Kidney capillary endothelial cell (primary cell): ENCODE measurements at places on chromosomes 4 and X.

DNA sequence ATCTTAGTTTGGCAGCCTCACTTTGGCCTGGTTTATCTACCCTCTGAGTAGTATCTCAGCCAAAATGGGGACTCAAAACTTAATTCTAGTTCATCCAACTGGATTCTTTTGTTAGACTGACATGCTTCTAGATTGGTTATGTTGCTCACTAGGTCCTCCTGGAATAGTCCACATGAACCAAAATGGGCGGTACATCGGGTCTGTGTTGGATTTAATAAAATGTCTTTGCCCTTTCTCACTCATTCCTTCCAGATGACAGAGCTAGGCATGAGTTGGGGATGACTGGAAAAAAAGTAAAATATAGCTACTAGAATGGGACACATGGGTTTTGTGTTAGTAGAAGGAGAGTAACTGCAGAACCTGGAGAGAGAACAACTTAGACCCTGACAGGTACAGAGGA is 247.9 kb downstream of the CCSER1 start:
- no peak for DNase-seq

DNA sequence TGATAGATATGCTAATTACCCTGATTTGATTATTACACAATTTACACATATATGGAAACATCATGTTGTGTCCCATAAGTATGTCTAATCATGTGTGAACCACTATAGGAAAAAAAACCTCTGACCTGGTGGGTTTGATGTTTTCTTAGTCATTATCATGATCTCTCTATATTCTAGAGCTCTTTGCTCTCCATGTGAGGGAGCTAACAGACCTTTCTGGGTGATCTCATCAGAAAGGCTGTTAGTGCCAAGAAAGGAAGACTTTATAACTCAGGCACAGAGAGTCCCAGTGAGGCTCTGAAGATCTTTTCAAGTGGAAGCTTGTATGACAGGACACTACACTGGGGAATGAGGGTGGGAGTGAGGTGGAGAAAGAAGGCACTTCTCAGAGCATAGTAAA is 527.7 kb upstream of the MAGEB2 start:
- DNase-seq = peak; percentile 7

GRCh38 chr4:88797725-88798124 is 100.1 kb upstream of the NAP1L5 start:
- no peak for DNase-seq

DNA sequence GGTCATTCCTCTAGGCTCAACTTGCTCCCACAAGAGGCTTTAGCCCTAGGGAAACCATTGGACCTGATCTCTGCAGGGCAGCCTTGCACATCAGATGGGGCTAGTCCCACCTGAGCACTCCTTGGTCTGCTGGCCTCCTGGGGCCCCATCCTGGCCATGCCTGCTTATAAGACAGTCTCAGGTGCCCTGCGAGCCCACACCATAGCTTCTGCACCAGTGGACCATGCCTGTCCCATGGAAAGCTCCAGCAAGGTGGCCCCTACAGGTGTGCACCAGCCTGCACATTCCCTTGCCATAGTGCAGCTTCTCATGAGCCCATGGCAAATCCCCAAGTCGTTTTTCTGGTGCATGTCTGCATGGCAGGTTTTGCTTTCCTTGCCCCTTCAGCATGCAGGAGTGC is 19.6 kb upstream of the FAAH2 start:
- DNase-seq = no peak
